ENCODE measurements at places on chromosomes 11 and 22.

GRCh38 chr11:94379613-94380012, 21.6 kb downstream of the GPR83 start:
- DNase-seq, result no peak

DNA sequence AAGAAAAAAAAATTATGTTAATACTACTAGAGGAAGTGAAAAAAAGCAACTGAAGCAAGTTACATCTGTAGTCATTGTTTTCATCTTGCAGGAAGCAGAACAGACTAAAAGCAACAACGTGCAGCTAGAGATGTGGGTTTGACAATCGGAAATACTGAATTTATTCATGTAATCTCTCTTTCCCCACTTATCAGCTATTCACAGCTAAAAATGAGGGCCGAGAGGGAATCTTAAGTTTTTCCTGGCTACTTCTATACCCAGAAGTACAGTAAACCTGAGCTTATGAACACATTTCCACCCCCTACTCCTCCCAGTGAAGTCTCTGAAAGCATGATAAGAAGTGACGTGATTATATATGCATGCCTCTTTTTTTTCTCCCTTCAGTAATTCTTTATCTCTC, 116.5 kb downstream of the SPON1 start:
- no peak for DNase-seq

DNA sequence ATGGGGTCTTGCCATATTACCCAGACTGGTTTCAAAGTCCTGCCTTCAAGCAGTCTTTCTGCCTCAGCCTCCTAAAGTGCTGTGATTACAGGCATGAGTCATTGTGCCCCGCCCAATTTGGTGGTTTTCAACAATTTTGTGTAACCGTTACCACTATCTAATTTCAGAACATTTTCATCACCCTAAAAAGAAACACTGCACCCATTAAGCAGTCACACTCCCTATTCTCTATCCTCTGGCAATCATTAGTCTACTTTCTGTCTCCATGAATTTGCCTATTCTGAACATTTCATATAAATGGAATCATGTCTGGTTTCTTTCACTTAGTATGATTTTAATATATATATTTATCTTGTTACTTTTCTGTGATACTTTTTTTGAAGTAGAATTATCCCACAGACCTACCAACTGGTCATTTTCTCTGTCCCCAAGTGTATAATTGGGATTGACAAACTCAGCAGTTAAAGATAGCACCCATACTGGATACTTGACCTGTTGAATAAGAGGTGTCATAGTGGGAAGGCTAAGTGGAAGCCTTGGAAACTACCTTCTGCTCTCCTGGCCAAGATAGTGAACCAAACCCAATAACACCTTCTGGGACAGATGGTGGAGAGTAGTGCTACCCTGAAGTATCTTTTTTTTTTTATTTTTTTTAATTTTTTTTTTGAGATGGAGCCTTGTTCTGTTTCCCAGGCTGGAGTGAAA, 64.8 kb downstream of the STIM1 start:
- no peak for DNase-seq

DNA sequence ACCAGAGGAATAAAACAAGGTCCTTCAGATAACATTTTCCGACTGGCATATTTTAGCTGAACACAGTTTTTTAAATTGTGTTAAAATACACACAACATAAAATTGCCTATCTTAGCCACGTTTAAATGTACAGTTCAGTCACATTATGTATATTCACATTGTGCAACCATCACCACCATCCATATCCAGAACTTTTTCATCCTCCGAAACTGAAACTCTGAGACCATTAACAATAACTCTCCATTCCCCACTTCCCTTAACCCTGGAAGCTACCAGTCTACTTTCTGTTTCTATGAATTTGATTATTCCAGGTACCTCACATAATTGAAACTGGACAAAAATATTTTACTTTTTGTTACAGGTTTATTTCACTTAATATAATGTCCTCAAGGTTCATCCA, 213.3 kb downstream of the ETS1 start:
- DNase-seq, result no peak

GRCh38 chr11:16738947-16739815, 734 bp downstream of the C11orf58 start:
- DNase-seq, result no peak

- no peak for DNase-seq
These were observed 1225.7 kb downstream of the JRKL start for GRCh38 chr11:97615546-97615945.

GRCh38 chr22:43230971-43231723, 44.2 kb upstream of the TTLL12 start:
- peak; percentile 81 for DNase-seq

GRCh38 chr11:62463121-62463542, 44.3 kb downstream of the SCGB1A1 start:
- DNase-seq, result no peak

DNA sequence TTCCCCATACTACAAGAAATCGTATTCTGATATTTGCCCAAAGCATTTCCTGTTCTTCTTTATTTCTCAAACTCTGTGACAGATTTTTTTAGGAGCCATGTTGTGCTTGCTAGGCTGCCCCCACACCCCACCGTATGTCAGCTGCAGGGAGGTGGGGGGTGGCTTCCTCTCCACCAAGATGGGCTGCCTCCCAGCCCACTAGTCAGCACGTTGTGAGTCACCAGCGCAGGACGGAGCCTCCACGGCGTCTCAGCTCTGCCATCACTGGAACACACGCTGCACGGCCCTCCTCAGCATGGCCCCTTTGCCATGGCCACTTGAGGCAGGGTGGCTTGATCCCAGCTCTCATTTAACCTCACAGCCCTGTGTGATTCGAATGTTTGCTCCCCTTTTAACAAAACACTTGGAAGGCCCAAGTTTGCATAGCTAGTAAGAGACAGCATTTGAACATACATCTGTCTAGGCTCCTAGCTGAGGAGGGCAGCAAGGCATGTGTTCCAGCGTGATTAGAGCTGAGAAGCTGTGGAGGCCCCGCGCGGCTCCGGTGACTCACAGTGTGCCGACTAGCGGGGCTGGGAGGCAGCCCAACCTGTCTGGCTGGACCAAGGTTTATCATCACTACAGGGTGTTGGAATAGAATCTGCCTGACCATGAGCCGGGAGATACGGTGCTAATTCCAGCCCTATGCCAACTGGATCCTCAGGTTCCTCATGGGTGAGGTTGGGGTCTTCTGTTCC, 180.7 kb upstream of the NCAM1 start:
- no peak for DNase-seq

DNA sequence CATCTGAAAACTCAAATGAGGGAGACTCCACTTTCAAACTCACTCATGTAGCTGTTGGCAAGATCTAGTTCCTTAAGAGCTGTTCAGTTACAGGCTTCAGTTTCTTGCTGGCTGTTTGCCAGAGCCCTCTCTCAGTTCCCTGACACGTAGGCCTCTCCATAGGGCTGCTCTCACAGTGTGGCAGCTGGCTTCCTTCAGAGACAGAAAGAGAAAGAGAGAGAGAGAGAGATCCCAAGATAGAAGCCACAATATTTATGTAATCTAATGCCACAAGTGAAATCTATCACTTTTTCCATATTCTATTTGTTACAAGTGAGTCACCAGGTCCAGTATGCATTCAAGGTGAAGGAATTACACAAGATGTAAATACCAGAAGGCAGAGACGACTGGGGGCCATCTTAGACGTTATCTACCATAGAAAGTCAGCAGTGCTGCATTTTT, 168.8 kb downstream of the RCN1 start:
- no peak for DNase-seq

- DNase-seq, result no peak
These were observed 76.2 kb upstream of the TOP3B start for GRCh38 chr22:22058633-22059290.

DNA sequence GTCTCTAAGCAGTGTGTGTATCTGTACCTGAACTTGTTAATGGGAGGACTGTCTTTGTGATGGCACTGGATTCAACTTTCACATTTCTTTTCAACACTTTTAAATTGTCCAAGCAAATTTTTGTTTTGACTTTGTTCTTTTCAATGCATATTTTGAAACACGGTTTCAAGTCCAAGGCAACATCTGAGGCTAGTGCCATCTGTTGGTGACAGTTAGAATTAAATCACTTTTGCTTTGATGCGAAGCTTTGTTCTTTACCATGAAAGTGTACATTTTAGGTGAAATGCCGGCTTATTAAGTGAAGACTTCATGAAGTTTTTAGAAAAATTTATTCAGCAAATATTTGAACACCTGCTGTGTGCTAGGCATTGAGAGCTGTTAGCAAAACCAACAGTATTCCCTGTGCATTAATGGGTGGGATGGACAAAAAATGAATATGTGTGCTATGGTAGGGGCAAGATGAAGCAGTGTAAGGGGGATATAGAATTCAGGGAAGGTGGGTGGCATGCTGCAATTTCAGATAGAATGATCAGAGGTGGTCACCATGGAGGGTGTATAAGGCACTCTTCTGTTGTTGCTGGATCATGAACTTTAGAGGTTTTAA, 70.2 kb downstream of the DDX10 start:
- DNase-seq, result no peak

- no peak for DNase-seq
These were observed 29.0 kb upstream of the LDLRAD3 start for GRCh38 chr11:35914816-35915215.

GRCh38 chr11:47177846-47178245, 1.2 kb upstream of the ARFGAP2 start:
- DNase-seq, result no peak

- peak; percentile 32 for DNase-seq
These were observed 14.9 kb upstream of the MS4A4A start for GRCh38 chr11:60265373-60266214.

DNA sequence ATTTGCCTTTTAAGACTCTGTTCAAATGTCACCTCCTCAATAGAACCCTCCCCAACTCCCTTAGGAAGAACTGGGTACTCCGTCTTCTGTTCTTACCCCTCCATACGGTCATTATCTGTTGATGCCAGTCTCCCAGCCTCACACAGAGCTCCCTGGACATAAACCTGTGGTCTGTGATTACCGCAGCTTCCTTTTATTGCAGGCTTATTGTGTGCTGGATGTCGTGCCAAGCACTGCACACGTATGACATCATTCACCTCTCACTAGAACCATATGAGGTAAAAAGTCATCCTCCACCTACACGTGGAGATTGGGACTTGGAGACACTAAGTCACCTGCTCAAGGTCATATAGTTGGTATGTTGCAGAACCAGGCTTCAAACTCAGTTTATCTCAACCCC, 15.3 kb downstream of the PTPN5 start:
- DNase-seq, result no peak

DNA sequence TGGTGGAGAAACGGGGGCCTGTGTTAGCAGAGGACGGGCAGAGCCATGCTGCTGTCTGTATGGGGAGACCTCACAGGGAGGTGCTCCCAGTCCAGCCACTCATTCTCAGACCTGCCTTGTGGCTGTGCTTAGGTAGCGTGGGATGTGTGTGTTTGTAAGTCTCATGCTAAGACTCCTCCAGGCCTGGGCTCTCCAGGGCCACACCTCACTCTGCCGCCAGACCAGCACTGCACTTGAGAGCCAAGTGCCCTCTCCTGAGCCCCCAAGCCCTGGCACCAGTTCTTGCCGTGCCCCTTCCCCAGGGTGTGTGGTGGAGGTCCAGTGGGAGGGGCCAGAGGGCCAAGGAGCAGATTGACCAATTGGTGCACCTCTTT, 108.8 kb downstream of the BCR start:
- DNase-seq, result no peak

GRCh38 chr11:92211576-92212167, 12.9 kb upstream of the FAT3 start:
- DNase-seq, result peak; percentile 23

GRCh38 chr11:102733232-102733875, 8.6 kb upstream of the MMP8 start:
- DNase-seq, result peak; percentile 65

- peak; percentile 14 for DNase-seq
These were observed 374.5 kb downstream of the CADM1 start for GRCh38 chr11:115129473-115130289.

- DNase-seq, result no peak
These were observed 116.8 kb downstream of the ARHGAP8 start for GRCh38 chr22:44869196-44869595.

DNA sequence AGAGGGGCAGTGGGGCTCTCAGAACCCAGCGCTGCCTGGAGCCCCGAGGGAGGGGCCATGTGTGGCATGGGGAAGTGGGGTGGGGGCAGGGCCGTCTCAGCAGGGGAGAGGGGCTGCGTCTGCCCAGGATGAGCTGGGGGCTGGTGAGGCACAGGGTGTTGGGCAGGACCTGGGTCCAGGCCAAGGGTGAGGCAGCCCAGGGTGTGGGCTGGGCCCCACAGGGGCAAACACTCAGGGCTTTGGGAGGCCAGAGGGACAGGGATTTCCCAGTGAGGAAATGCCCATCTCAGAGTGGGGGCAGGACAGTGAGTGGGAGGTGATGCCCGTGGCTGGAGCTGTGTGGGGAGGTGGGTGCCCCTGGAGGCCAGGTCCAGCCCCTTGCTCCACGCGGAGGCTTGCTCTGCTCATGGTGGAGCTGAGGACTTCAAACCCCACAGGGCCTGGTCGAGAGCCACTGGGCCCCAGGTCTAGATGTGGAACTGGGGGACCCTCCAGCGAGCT, 5.4 kb downstream of the PLXNB2 start:
- no peak for DNase-seq

Data from nephron progenitor cell (in vitro differentiated cells).